Stimulated activated CD8-positive, alpha-beta memory T cell treated with anti-CD3 and anti-CD28 coated beads, Interleukin-4, amount 100 ng/mL, for 1 hour (primary cell): ENCODE measurements at places on chromosomes 5 and 9.

DNA sequence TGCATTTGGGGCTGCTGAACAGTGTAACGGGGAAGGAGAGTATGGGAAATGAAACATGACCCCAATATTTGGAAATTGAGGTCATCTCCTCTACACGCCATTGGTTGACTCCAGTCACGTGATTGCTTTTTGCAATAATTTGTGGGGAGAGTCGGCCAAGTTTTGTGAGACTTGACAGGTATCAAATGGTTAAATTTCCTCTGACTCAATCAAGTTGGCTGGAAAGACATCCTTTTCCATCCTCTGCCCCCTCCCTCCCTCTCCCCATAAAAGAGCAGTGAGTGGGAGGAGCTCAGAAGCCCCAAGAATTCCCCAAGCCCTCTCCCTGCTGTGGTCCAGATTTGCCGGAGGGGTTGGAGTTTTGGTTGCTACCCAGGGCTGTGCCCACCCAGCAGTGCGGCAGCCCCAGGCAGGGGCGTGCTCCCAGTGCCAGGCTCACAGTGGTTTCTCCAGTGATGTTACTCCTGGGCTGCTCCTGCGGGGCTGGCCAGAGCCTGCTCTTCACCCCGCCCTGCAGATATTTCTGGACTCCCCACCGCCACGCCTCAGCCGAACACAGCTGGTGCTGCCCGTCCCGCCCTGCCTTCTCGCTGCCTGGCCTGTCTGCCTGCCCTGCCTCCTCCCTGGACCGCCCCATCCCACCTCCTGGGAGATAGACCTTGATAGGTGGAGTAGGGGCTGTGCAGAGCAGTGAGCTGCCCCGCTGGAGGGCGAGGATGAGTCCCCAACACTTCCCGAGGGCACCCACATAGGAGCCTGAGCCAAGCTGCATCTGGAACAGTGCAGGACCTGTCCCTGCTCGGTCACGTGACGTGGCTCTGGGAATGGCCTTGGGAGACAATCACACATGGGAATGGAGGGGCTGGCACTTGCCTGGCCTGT is 3.4 kb downstream of the COL5A1 start:
- DNase-seq, result no peak

- no peak for DNase-seq
These were observed 5.1 kb downstream of the MGAT4B start for GRCh38 chr5:179801304-179802206.

DNA sequence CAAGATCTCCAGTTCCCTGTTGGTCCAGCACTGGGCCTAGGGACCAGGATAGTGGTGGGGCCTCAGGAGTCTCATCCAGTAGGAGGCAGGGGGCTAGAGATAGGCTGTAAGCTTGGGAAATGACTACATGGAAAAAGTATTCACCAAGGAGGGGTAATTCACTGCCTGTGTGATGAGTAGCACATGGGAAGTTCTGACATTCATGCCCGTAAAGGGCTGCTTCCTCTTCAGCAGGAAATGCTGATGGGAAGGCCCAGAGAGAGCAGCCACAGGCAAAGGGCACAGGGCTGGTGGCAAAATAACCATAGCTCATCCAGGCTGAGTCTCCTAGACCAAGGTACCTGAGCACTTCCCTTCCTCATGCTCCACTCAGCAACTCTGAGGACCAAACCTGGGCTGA is 23.1 kb upstream of the FRRS1L start:
- no peak for DNase-seq

DNA sequence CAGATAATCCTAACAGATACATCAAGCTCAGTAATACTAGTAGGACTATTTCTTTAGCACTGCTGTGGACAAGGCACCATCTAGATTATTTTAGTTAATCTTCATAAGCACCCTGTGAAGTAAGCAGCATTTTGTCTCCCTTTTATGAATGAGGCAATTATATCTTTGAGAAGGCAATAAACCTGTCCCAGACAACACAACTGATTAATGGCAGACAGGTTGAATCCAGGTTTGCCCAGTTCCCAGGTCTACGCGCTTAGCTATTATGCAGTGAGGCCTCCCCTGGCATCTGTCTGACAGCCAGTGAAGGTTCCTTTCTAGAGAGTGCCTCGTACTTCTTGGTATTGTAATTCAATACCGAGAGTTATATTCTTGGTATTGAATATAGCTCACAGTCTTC is 9.7 kb upstream of the LVRN start:
- no peak for DNase-seq

- DNase-seq, result no peak
These were observed 161.6 kb downstream of the C5orf15 start for GRCh38 chr5:133806847-133807246.

GRCh38 chr5:10553476-10553875 is 10.4 kb upstream of the ANKRD33B start:
- no peak for DNase-seq
